Stimulated activated memory B cell treated with anti-CD40 and anti-IgM and Interleukin-4, amounts not matched to agents 10 μg/mL and 1 μg/mL and 100 μg/mL, for 72 hours (primary cell): ENCODE measurements at places on chromosomes 12 and 14.

DNA sequence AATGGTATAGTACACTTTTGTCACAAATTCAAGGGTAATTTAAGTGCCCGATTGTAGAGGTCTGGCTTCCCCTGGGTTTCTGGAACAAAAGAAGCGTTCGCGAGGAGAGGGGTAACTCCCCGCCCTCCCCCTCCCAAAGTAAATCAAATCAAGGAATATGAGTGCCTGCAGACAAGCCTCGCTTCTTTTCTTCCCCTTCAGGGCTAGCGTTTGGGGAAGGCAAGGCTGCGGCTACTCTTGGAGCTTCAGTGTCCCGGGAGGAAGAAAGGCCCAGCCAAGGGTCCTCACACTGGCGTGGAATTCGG is 456 bp upstream of the TMPO start:
- ATAC-seq: no peak
- peak overlapping the region; percentile 95 for H3K27ac ChIP-seq
- H3K27me3 ChIP-seq: no peaks in the 10 kb centered on the region
- H3K4me1 ChIP-seq: peaks cover 26% of the 10 kb centered on the region
- peaks cover 10% of the 10 kb centered on the region for H3K36me3 ChIP-seq

- H3K4me3 ChIP-seq: no peak overlapping the region
- H3K27ac ChIP-seq: no peak overlapping the region
- no peak for ATAC-seq
- H3K36me3 ChIP-seq: peaks cover 22% of the 10 kb centered on the region
These were observed 70.6 kb downstream of the SLC41A2 start for GRCh38 chr12:104887452-104887851.

- H3K4me3 ChIP-seq: no peak overlapping the region
- H3K27me3 ChIP-seq: no peaks in the 10 kb centered on the region
- no peak overlapping the region for H3K27ac ChIP-seq
- ATAC-seq: no peak
- H3K36me3 ChIP-seq: no peaks in the 10 kb centered on the region
These were observed 57.6 kb downstream of the BEGAIN start for GRCh38 chr14:100529561-100530031.

DNA sequence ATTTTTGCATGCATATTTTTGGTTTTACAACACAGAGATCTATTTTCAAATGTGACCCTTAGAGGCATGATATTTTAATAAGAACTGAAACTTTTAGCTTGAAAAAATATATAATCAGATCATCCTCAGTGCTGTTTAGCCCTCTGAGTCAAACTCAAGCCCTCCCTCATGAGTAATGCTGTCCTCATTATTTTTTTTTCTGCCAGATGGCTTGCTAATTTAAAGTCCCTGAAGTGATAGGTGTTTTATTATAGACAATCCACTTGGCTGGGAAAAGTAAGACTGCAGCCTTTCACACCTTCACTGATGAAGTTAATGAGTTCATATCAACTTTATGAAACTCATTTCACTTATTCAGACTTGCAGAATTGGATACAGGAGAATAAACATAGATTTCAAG is 227.7 kb downstream of the SLC16A7 start:
- H3K36me3 ChIP-seq: no peaks in the 10 kb centered on the region
- no peak for ATAC-seq
- H3K27ac ChIP-seq: no peak overlapping the region
- no peaks in the 10 kb centered on the region for H3K4me1 ChIP-seq
- no peak overlapping the region for H3K4me3 ChIP-seq

DNA sequence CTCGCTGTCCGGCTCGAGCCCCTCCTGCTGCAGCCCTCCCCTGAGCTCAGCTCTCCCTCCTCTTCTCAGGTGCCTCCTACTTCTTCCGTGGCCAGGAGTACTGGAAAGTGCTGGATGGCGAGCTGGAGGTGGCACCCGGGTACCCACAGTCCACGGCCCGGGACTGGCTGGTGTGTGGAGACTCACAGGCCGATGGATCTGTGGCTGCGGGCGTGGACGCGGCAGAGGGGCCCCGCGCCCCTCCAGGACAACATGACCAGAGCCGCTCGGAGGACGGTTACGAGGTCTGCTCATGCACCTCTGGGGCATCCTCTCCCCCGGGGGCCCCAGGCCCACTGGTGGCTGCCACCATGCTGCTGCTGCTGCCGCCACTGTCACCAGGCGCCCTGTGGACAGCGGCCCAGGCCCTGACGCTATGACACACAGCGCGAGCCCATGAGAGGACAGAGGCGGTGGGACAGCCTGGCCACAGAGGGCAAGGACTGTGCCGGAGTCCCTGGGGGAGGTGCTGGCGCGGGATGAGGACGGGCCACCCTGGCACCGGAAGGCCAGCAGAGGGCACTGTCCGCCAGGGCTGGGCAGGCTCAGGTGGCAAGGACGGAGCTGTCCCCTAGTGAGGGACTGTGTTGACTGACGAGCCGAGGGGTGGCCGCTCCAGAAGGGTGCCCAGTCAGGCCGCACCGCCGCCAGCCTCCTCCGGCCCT is 22.8 kb downstream of the MMP17 start:
- H3K27ac ChIP-seq: no peak overlapping the region
- H3K36me3 ChIP-seq: no peaks in the 10 kb centered on the region
- ATAC-seq: no peak
- no peak overlapping the region for H3K4me3 ChIP-seq

- no peaks in the 10 kb centered on the region for H3K36me3 ChIP-seq
- no peak overlapping the region for H3K27ac ChIP-seq
- H3K4me3 ChIP-seq: no peak overlapping the region
- no peaks in the 10 kb centered on the region for H3K4me1 ChIP-seq
- peaks cover 24% of the 10 kb centered on the region for H3K27me3 ChIP-seq
These were observed 34.6 kb downstream of the NTF3 start for GRCh38 chr12:5466521-5466960.

DNA sequence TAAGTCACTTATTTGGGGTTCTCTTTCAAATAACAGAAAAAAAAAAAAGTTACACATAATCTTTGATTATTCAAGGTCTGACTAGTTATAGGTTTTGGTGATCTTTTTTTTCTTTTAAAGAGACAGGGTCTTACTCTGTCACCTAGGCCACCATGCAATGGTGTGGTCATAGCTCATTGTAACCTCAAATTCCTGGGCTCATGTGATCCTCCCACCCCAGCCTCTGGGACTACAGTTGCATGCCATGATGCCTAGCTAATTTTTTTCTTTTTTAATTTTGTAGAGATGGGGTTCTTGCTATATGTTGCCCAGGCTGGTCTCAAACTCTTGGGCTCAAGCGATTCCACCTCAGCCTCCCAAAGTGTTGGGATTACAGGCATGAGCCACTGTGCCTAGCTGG is 56.5 kb upstream of the CFL2 start:
- ATAC-seq: no peak
- H3K36me3 ChIP-seq: peaks cover 45% of the 10 kb centered on the region
- H3K27ac ChIP-seq: no peak overlapping the region
- no peak overlapping the region for H3K4me3 ChIP-seq
- H3K4me1 ChIP-seq: peaks cover 5% of the 10 kb centered on the region

DNA sequence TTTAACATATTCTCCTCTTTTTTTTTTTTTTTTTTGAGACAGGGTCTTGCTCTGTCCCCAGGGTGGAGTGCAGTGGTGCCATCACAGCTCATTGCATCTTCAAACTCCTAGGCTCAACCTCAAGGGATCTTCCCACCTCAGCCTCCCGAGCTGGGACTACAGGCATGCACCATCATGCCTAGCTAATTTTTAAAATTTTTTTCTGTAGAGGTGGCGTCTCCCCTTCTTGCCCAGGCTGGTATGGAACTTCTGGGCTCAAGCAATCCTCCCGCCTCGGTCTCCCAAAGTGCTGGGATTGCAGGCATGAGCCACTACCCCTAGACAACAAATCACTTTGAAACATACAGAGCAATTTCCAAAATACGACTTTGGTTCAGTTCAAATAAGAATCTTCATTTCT is 154.8 kb downstream of the PAX9 start:
- ATAC-seq: no peak
- H3K27me3 ChIP-seq: no peaks in the 10 kb centered on the region
- no peaks in the 10 kb centered on the region for H3K36me3 ChIP-seq

DNA sequence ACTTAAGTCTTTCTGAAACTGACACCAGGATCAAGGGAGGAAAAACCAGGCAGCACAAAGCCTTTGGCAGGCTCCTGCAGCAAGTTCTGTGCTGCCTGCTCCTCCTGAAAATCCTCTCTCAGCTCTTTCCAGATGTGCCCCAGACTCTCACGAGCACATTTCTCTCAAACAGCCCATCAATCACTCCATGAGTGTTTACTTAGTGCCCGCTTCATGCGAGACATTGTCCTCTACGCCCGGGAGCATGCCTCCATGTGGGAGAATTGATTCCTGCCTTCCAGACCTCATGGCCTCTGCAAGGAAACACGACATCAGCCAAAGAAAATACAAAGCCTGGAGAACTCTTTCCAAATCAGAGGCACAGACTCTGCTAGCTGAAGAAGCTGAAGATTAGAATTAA is 46.5 kb upstream of the TSPAN11 start:
- H3K27ac ChIP-seq: no peak overlapping the region
- H3K36me3 ChIP-seq: no peaks in the 10 kb centered on the region
- H3K4me1 ChIP-seq: no peaks in the 10 kb centered on the region
- H3K27me3 ChIP-seq: peaks cover 37% of the 10 kb centered on the region
- H3K4me3 ChIP-seq: no peak overlapping the region

DNA sequence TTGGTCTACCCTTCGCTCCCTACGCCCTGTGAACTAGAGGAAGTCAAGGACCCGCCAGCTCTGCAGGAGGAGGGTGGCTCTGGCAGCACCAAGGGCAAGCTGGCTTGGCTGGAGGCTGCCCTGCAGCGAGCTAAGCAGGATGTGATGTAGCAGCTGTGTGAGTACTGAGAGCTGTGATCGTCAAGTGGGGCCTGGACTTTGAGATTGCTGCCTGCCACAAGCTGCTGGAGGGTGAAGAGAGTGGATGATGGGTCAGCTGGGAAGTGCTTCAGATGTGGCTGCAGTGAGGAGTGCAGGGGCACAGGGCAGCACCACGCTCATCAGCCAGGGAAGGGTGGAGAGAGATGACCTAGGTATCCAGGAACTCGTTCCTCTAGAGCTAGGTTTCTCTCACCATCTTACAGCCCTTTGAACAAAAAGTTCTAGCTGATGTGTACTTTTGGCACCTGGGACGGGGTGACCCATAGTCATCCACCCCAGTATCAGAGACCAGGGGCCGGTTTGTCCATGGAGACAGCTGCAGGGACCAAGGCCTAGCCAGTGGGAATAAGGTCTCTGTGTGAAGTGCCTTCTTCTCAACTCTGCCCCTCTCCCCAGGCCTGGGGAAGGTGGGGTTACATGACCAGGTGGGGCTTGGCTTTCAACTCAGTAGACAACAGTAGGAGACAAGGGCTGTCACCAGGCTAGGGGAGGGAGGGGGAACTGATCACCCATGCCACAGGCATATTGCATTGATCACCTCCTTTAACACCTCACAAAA is 3.2 kb downstream of the KRT86 start:
- peaks cover 10% of the 10 kb centered on the region for H3K4me1 ChIP-seq
- no peak overlapping the region for H3K4me3 ChIP-seq
- peaks cover 55% of the 10 kb centered on the region for H3K27me3 ChIP-seq
- no peak for ATAC-seq
- H3K36me3 ChIP-seq: no peaks in the 10 kb centered on the region

- peak overlapping the region; percentile 20 for H3K4me3 ChIP-seq
- peaks cover 85% of the 10 kb centered on the region for H3K4me1 ChIP-seq
- no peaks in the 10 kb centered on the region for H3K27me3 ChIP-seq
These were observed 72.5 kb downstream of the ITPK1 start for GRCh38 chr14:93042968-93043940.

GRCh38 chr14:97539411-97539795 is 742.2 kb downstream of the VRK1 start:
- no peaks in the 10 kb centered on the region for H3K27me3 ChIP-seq
- H3K36me3 ChIP-seq: no peaks in the 10 kb centered on the region
- ATAC-seq: no peak
- no peaks in the 10 kb centered on the region for H3K4me1 ChIP-seq
- no peak overlapping the region for H3K4me3 ChIP-seq

GRCh38 chr12:31737763-31738162 is 8.9 kb upstream of the AMN1 start:
- peaks cover 56% of the 10 kb centered on the region for H3K4me1 ChIP-seq
- H3K4me3 ChIP-seq: no peak overlapping the region
- H3K27me3 ChIP-seq: no peaks in the 10 kb centered on the region
- peaks cover 6% of the 10 kb centered on the region for H3K36me3 ChIP-seq
- ATAC-seq: no peak

DNA sequence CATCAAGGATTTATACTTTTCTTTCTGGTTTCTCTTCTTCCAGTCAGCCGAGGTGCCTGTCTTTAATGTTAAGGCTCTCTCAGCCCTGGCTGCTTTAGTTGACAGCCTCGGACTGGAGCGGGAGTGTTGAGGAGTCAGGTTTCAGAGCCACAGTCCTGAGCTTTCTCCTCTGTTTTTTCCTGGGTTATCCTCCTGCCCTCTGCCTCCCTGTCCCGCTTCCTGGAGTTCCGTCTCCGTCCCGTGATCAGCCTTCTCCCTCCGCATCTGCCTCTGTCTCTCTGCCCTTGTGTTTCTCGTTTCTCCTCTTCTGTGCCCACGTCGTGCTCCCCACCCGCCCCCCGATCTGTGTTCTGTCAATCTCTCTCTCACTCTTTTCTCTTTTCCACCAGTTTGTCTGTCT is 33.0 kb downstream of the IQSEC3 start:
- H3K4me3 ChIP-seq: no peak overlapping the region
- H3K36me3 ChIP-seq: no peaks in the 10 kb centered on the region
- H3K4me1 ChIP-seq: peaks cover 10% of the 10 kb centered on the region
- no peak overlapping the region for H3K27ac ChIP-seq
- no peak for ATAC-seq

GRCh38 chr12:51390457-51390856 is 749 bp downstream of the GALNT6 start:
- no peak for ATAC-seq
- H3K4me3 ChIP-seq: peak overlapping the region; percentile 94
- H3K27me3 ChIP-seq: no peaks in the 10 kb centered on the region
- H3K4me1 ChIP-seq: peaks cover 66% of the 10 kb centered on the region

- H3K36me3 ChIP-seq: peaks cover 8% of the 10 kb centered on the region
- no peak overlapping the region for H3K4me3 ChIP-seq
- H3K27ac ChIP-seq: no peak overlapping the region
- H3K4me1 ChIP-seq: peaks cover 55% of the 10 kb centered on the region
- no peaks in the 10 kb centered on the region for H3K27me3 ChIP-seq
These were observed 54.2 kb downstream of the LGMN start for GRCh38 chr14:92693998-92694795.

- peaks cover 41% of the 10 kb centered on the region for H3K36me3 ChIP-seq
- no peak for ATAC-seq
- H3K4me1 ChIP-seq: peaks cover 8% of the 10 kb centered on the region
- H3K27ac ChIP-seq: no peak overlapping the region
These were observed 37.4 kb downstream of the ETNK1 start for GRCh38 chr12:22662356-22662755.
